NCI-H1436 treated with DMSO at 0.1 percent for 48 hours (cell line): ENCODE measurements at places on chromosomes 3 and 15.

- DNase-seq, result no peak
Measured at GRCh38 chr15:88388686-88389085, 78.5 kb downstream of the MRPL46 start.

DNA sequence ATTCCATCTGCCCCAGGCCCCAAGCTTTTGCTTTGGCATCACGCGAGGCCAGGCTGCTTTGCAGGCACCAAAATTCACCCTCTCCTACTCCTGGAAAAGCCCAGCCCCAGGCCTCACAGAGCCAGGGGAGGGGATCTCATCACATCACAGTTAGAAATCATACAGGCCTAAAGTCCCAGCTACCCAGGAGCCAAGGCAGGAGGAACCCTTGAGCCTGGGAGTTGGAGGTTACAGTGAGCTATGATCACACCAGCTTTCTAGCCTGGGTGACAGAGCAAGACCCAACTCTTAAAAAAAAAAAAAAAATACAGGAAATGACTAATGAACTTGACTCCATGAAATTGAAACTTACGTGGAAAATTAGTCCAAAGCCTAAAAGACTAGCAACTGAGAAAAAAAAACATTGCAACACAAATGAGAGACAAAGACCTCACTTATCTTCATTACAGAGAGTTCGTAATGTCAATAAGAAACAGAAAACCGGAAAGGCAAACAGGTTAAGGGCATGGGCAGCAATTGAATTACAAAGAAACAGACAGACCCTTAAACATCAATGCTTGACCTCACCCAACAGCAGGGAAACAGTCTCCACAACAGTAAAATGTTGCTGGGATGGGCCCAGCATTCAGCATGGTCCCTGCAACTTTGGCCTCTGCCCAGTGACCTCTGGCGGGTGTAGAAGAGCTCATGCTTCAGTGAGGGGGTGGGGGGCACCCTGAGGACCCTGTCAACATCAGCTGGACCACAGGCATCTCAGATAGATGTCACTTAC, 151.5 kb downstream of the LRRK1 start:
- no peak for DNase-seq

DNA sequence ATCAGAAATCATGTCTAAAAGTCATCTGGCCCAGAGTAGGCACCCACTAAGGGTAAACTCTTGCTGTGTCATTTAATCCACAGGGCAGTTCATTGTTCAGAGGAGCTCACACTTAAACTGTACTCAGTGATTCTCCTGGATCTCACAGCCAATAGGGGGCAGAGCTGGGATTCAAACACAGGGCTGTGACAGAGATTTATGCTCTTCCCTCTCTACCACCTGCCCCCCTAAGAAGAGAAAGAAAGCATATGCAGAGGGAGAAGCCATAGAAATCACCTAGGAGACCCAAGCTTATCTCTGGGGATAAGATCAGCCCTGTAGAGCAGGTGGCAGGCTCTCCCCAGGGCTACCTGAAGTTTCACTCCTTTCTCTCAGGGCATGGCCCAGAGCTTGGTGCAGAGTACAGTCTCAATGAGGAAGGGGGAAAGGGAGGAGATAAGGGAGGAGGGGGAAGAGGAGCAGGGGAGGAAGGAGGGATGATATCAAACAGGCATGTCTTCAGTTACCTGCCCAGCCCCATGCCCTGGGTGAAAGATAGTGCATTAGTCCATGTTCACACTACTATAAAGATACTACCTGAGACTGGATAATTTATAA, 51.8 kb upstream of the ADPGK start:
- DNase-seq, result peak; percentile 92

DNA sequence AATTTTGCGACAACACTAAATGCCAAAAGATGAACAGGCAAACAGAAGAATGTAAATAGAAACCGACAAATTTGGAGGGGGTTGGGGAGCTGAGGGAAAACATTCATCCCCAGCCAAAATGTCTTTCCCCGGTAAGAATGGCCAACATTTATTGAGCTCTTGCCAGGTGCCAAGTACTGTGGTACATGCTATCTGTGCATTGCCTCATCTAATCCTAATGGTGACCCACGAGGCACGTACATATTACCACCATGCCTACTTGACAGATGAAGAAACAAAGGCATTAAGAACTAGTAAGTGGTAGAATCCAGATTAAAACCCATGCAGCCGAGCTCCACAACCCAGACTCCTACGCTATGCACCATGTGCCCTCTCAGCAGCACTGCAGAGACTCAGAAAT, 205.7 kb downstream of the STT3B start:
- no peak for DNase-seq

- no peak for DNase-seq
Measured at GRCh38 chr3:83500931-83501330, 1457.9 kb upstream of the CADM2 start.

- DNase-seq, result no peak
Measured at GRCh38 chr3:65950340-65951326, 88.1 kb downstream of the MAGI1 start.

GRCh38 chr15:40055576-40056293, 16.8 kb upstream of the SRP14 start:
- no peak for DNase-seq

DNA sequence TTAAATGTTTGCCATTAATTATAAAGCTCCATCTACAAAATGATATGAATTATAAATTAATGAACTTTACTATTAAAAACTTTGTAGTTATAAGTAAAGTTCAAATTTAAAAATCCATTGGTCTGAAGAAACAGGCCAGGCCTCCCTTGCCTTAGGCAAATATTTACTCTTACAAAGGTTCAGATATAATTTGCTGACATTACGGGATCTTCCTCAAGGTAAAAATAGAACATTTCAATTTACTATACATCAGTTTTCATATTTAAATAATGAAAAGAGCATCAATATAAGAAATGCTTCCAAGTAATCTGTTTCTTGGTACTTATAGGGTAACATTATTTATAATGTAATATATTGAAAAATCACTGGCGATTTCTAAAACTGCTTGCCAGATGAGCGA, 3.7 kb downstream of the CMTM6 start:
- no peak for DNase-seq
